ENCODE measurements at places on chromosomes 6 and 20.

DNA sequence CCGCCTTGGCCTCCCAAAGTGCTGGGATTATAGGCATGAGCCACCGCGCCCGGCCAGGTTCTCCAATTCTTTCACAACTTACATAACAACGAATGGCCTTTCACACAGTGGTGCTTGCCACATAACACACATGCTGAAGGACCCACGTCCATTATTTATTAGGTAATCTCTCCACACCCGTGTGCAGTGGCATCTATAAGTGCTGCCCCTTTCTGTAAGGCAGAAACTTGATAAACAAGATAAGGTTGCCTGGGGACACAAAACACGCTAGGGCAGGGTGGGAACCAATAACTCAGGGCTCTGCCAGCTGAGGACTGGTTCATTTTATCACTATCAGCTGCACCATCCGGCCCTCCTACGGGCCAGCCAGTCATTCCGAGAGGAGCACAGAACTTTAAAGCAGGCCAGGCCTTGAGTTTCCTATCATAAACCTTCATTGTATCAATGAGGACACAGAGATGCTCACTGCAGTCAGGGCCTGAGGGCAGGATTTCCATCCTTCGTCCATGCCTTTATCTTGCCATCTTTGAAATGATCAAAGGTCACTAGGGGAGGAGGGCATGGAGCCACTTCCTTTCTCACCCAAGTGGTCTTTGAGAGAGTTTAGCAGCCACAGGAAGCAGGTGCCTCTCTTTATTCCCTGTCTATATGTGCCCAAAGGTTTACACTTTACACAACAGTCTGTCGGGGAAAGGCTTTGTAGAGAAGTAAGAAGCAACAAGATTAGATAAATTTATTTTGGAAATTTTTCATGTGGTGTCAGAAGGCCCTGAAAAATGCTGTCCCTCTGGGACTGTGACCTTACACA, 37.6 kb downstream of the GPLD1 start:
- no peak for DNase-seq

DNA sequence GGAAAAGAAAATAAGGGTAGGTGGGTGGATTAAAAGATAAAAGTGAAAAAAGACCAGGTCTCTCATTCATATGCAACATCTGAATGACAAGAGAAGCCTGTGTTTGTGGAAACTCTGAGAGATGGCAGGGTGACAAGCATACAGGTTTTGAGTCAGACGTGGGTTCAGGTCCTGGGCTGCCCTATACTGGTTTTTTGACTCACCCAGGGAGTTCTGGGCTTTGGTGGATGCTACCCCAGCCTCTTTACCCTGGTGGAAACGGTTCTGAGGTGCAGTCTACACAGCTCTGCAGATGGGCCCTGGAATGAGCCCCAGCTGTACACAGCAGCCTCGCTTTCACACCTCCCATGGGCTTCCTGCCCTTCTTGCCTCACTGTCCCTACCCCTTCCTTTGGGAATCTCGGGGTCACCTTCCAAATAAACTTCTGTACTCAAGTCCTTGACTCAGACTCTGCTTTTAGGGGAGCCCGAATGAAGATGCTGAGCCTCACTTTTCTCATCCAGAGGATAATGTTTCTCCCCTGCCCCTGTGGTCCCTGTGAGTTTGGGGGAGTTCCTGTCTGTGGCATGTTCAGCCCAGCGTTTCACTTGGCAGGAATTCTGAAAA, 77.7 kb upstream of the CLDN20 start:
- no peak for DNase-seq

GRCh38 chr6:63307581-63308246, 12.1 kb downstream of the LGSN start:
- DNase-seq: peak; percentile 14

DNA sequence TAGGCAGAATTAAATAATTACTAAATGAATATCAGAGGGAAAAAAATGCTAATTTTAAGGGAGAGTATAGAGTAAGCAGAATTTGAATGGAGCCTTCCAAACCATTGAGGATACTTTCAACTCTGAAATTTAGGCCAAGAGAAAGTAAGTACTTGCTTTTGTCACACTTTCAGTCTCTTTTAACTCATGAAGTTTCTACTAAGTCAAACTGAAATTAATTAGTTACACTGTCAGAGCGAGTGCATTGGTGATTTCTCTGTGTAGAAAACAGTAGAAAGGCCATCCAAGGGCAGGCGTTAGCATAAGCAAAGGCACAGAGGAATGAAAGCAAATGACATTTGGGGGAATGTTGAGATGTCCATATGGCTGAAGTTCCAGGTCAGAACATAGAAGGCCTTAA, 92.9 kb downstream of the PLEKHG1 start:
- no peak for DNase-seq
